ENCODE measurements at places on chromosomes 13 and 19.

- DNase-seq, result no peak
Measured at GRCh38 chr13:24348385-24348784, 39.0 kb downstream of the C1QTNF9 start.

DNA sequence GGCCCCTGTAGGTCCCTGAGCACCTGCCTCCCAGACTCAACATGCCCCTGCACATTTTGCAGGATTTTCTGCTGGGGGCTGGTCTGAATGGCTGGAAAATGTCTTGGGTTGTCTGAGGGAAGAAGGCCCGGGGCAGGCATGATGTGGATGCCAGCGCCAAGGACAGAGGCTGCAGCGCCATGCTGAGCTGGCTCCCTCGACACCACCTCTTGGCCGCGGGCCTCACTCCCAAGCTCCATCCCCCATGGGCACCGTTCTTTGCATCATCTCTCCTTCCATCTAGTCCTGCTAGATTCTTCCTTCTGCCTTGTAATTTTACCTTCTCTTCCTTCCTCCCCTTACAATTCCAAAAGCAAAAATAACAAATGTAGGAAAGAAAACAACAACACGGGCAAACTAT, 70.6 kb downstream of the ZIC5 start:
- DNase-seq, result no peak

- DNase-seq, result no peak
Measured at GRCh38 chr13:23146811-23147625, 33.8 kb upstream of the SGCG start.

GRCh38 chr13:106424805-106425204, 110.7 kb downstream of the EFNB2 start:
- no peak for DNase-seq

GRCh38 chr19:20167651-20168122, 673 bp downstream of the ZNF486 start:
- no peak for DNase-seq
